Breast epithelium (tissue), 4 donors: ENCODE measurements at places on chromosomes 2 and 18.

DNA sequence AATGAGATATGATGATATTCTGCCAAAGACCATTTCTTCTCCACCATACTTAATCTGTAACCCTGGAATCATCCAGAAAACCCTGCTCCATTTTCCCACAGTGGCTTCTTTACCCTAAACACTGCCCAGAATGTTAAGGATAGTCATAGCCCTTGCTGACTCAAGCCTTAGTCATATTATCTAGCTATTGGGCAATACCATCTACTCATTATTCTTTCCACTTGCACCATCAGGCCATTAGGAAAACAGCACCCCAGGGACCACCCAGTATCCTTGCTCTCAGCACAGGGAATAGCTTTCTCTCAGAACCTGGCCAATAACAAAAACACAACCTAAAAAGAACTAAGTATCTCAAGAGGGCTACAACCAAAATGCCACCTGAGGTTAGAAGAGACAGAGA, 445.7 kb upstream of the SLC14A2 start:
- no peak for DNase-seq

GRCh38 chr2:20448246-20448976, 1.5 kb downstream of the RHOB start:
- DNase-seq, result no peak

GRCh38 chr18:68244786-68245185, 470.1 kb downstream of the TMX3 start:
- DNase-seq, result no peak

DNA sequence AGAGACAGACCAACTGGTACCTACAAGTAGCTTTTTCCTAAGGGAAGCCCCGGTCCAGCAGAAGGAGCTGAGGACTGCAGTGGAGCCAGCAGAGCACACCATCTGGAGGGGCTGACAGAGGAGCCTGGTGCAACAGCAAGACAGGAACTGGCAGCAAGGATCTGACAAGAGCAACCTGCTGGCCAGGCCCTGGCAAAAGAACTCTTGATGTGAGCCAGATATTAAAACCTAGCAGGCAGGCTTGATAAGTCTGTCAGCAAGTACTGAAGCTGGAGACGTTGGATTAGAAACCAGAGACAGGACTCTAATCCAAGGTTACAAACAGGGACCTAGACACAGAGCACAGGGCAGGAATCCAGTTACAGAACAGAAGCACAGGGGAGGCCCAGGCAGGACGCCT, 260.7 kb upstream of the MGAT5 start:
- DNase-seq, result no peak

DNA sequence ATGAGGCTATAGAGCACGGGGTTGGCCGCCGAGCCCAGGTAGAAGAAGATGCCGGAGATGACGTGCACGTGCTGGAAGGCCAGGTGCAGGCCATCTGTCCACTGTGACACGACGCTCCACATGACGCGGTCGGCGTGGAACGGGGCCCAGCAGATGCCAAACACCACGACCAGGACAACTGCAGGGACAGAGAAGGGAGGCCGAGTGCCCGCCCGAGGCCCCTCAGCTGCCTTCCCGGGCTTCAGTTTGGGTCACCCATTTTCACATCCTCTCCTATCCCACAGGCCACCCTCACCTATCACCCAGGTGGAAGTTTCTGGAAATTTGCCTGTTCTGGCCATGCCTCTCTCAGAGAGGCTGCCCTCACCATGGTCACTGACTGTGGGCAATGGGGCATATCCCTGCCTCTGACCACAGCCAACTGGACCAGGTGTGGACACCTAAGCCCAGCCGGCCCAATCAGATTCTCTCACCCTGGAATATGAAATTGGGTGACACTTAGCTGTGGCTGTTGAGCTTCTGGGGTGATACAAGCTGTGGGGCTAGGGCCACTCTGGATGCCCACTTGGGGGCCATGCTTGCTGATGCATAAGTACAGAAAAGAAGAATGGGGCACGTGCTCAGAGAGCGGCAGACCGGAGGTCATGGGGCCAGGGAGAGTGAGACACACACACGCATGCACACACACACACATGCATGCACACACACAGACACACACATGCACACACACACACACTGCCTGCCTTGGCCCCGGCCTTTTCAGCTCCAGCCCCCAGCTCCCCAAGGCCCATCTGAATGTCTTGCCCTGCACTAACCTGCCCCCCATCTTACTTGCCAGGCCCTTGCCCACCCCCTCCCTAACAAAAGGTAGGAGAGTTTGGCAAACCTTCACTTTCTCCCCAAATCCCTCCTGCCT, 4.7 kb downstream of the NMUR1 start:
- no peak for DNase-seq

DNA sequence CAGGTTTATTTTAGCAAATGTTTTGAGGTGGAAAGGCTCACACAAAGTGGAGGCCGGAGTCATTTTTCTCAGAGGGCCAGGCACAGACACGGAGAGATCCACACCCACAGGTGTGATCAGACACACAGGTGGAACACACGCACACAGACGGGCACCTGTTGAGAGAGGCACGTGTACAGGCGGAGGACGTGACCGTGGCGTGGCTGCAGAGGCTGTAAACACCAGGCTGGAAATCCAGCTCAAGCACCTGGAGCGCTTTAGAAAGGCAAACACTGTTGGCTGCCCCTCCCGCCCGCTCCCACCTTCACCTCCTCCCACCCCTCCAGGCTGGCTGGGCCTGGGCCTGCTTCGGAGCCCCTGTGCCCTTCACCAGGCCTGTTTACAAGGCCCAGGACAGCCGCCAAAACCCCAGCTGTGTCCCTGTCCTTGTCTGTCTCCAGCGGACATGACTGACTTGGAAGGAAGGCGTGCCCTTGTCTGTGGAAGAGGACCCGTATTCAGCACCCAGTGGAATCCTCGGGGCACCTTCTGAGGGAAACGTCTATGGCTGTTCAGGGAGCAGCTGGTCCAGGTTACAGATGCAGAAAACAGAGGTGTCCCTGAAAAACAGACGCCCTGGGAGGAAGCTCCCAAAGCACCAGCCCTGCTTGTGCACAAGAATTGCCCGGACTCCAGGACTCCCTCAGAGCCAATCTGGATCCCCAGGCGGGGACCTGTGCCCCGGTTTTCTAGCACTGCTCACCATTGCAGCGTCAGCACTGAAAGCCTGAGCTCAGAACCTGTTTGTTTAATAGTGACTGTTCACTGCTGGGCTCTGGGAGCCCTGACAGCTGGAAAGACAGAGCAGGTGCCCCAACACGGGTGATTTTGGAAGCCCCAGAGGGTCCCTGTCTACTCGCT, 134.3 kb upstream of the HAAO start:
- DNase-seq, result no peak

GRCh38 chr2:109164739-109165221, 35.8 kb downstream of the SH3RF3 start:
- DNase-seq, result no peak

DNA sequence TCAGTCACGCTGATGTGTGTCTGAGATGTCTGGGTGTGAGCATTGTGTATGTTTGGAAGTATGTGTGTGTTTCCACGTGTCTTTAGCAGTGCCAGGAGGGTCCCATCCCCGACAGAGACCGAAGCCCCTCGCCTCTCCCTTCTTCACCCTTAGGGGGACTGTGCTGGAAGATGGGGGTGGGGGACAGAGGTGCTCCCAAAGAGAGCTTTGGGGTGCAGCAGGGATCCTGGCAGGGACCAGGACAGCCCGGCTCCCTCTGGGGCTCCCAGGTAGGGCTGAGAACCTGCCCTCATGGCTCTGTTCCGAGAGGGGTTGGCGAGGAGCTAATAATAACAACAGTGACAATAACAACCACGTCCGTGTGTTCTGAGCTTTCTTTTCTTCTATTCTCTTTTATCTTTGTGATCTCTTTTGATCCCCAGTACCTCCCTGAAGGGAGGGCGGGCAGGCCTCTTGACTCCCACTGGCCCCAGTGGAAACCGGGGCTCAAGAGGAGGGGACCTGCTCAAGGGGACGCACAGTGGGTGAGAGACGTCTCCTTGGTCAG, 57.6 kb downstream of the SMAD7 start:
- no peak for DNase-seq

- no peak for DNase-seq
Observed at GRCh38 chr2:237307474-237307873, 106.5 kb downstream of the COL6A3 start.

- DNase-seq, result no peak
Observed at GRCh38 chr2:64838817-64839216, 150.4 kb upstream of the SLC1A4 start.

GRCh38 chr18:366466-367061, 98.7 kb upstream of the THOC1 start:
- no peak for DNase-seq

GRCh38 chr2:68623820-68624219, 19.6 kb upstream of the PROKR1 start:
- no peak for DNase-seq

DNA sequence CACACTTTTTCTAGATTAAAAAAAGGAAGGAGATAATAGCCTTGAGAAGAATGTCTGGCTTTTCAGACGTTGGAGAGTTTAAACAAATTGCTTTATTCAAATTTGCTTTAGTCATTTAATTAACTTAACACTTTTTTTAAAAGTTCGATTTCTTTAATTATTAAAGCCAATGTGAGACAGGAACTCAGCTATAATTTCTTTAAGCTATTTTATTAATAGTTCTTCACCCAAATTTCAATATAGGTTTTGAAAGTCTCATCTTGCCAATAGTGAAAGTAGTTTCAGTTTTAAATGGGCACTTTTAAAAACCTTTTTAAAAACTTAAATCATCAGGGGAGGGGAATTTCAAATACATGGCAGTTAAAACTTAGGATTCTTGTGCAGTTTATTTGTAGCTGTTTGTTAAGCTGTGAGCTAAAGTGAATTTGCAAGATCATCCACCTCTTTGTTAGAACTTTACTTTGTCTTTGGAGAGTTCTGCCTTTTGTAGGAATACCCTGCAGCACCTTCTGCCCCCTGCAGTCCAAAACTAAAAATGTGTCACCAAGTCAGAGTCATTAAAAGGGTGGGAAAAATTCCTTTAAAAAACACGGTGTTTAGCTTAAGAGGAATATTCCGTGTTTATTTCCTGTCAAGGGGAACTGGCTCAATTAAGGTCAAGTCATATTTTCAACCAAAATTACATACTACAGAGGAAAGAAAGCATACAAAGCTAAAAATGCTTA, 4.6 kb downstream of the TGIF1 start:
- no peak for DNase-seq

DNA sequence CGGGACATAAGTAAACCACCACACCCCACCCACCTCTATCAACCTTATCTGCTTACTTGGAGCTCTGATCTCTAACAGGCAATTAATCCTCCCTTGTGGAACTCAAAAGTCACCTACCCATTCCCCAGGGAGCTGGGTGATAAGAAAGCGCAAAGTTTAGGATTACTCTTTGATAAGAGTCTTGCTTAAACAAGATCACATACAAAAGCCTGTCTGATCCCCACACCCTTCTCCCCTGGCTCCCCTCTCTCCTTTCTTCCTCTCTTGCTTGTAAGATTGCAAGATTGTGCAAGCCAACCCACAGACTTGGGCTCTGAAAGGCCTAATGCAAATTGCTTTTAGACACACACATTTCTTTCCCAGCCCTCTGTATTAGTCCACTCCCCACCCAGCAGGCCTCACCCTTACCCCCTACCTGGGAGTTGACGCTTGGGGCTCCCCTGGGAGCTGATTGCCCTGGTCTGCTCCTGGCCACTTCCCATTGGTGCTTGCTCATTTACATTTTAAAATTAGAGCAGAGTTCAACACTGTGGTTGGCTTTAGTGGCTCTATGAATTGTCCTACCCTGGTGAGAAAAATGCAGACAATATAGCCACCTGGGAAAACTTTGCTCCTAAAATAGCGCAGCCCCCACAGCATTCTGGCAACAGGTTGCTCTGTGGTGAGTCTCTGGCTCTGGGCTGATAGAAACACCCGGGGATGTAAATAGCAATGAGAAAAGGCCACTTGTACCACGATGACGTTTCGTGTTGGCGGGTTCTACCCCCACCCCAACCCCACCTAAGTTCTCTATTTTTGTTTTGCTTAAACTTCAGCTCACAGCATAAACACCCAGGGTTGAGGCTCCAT, 92.8 kb upstream of the MSH2 start:
- DNase-seq, result no peak

- DNase-seq, result no peak
Observed at GRCh38 chr18:48545757-48546321, 7.0 kb downstream of the CTIF start.

DNA sequence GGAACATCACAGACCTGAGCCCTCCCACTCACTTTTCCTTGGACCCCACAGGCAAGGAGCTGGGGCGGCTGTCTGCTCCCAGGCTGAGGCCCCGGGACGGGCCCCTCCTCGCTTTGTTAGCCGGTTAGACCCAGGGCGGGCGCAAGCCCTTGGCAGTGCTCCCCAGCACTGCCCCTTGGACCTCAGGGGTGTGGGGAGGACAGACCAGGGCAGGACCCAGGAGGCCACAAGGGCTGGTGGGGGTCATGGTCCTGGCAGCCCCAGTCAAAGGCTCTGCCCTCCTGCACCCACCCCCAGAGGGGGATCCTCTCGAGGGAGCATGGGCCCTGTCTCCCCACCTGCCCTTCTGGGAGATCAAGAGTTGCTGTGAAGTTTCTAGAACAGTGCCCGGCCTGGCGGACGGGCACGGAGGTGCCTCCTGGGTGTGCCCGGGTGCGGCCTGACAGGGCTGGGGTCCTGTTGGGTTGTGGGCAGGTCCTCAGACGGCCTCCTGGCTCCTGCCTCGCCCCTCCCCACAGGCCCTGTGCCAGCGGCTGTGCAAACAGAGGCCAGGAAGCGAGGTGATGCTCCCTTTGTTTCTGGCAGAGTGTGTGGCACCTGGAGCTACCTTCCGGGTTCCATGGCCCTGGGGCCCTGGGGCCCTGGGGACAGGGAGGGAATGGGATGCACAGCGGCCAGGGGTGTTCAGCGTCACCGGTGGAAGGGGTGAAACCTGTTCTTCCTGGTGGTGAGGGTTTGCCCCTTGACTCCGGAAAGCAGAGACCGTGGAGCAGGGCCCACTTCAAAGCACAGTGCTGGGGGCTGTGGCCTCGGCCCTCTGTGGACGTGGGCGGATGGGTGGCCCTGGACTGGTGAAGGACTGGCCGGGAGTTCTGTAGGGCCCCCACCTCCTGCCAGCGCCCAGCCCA, 2.9 kb upstream of the GAL3ST2 start:
- DNase-seq, result no peak

DNA sequence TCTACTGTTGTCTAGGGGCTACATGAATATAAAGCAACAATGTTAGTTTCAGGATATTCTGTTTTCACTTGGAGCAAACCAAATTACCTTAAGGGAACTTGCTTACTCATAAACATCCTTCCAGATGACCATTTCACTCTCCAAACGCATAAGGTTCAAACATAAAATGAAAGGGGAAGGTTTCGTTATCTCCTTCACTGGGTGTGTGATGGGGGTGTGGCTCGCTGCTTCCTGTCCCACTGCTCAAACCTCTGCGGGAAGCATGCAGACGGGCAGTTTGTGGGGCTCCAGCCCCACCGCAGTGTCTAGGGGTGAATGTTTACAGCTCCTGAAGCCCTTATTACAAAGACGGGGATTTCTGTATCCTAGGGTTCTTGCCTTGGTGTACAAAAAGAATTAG, 1310.9 kb upstream of the TMEFF2 start:
- DNase-seq, result no peak

DNA sequence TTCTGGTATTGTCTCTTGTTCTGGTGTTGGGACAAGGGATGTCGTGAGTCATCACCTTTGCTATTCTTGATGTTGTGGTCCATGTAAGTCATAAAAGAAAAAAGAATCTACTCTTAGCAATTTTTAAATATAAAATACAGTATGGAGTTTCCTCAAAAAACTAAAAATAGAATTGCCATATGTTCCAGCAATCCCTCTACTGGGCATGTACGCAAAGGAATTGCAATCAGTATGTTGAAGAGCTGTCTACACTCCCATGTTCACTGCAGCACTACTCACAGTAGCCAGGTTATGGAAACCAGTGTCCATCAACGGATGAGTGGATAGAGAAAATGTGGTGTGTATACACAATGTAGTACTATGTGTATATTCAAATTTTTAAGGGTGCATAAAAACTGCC, 10.9 kb upstream of the GNAL start:
- DNase-seq, result no peak
